ENCODE measurements at places on chromosomes 3 and 15.

DNA sequence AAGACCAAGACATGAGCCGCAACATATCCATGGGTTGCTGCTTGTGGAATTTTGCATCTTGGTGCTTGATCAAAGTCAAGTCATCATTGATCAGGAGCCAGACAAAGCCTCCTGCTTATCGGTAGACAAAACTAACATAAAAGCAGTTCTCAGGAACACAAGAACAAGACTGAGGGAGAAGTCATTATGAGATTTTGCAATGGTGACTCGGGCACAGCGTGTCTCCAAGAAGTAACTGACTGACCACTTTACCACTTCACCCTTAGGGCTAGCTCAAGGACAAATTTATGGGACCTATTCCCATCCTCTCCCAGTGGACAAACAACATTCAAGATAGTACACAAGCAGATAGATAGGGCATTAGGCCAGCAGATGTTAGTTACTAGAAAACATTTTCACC is 68.1 kb upstream of the LIMD1 start:
- no peak for DNase-seq

DNA sequence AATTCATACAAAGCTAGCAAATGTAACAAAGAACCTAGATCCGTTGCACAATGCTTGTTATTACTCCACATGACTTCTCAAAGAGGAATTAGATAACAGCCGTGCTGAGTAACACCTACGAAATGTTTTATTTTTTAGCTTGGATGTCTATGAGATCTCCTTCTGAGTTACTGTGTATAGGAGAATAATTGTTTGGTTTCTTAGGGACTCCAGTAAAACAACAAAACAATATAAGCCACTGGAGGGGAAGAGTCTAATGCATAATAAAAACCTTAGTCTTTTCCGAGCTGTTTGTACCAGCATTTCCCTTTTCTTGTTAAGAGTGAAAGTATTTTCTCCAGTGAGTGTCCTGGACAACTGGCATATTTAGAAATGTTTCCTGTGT is 15.6 kb downstream of the SNAP23 start:
- DNase-seq, result peak; percentile 19

GRCh38 chr3:114307222-114307830 is 13.5 kb downstream of the TIGIT start:
- DNase-seq, result no peak

DNA sequence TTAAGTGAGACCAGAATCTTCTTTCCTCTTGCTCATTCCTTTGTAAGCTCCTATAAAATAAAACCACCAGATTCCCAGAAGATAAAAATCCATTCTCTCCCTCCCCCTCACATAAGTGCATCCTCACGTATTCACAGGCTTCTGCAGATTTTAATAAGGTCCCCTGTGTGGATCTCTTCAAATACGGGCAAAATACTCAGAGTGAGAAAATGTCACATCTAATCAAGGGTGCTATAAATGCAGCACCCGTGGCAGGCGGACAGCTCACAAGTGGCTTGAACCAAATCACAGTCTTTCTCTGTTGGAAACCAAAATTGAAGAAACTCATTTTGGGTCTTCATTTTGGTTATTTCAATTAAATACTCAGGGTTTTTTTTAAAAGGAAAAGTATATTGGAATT is 212.9 kb upstream of the CMC1 start:
- no peak for DNase-seq

DNA sequence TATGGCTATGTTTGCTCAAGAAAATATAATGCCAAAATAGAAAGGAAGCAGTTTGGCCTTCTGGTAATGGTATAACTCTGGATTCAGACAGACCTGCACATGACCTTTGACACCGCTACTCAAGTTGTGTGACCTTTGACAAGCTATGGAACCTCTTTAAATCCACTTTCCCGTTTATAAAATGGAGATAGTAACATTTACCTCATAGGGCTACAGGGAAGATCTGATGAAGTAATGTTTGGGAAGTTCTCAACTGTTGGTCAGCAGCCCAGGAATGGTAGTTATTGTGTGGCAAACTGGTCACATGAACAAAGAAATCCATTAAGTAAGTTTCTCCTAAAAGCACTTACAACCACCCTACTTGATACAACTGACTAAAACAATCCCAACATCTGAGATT is 95.1 kb upstream of the PHLDB2 start:
- no peak for DNase-seq

GRCh38 chr15:70098153-70098460 is 390 bp upstream of the TLE3 start:
- no peak for DNase-seq

DNA sequence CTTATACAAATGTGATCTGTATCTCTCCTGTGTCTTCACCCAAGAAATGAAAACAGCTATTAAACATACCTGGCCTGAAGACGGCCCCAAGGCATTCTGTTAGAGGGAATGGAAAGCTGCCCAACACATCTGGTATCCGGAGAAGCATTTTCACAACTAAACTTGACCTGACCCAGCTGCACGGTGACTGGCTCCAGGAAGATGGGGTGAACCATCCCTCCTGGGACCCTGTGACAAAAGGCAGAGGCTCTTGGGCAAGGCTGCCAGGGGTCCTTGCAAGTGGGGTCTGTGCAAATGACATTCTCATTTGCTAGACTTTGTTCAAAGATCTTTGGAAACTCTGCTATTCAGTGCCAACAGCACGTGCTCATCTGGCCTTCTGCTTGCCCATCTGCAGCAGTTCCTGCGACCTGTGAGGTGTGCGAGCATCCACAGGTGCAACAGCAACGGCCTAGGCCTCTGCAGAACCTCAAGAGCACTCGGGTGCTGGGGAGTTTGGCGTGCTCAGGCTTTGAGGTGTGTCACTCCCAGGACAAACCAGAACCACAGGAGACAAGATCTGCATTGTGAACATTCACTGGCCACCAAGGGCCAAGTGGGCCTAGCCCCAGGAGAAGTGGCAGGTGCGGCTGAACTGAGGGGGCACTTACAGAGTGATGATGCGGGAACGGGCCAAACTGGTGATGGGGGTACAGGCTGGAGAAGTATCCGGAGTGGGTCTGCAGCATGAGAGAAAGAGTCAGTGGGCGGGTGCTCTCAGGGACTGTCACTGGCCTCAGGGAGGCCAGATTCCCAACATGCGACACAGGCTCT is 71.8 kb downstream of the SENP2 start:
- DNase-seq, result no peak

DNA sequence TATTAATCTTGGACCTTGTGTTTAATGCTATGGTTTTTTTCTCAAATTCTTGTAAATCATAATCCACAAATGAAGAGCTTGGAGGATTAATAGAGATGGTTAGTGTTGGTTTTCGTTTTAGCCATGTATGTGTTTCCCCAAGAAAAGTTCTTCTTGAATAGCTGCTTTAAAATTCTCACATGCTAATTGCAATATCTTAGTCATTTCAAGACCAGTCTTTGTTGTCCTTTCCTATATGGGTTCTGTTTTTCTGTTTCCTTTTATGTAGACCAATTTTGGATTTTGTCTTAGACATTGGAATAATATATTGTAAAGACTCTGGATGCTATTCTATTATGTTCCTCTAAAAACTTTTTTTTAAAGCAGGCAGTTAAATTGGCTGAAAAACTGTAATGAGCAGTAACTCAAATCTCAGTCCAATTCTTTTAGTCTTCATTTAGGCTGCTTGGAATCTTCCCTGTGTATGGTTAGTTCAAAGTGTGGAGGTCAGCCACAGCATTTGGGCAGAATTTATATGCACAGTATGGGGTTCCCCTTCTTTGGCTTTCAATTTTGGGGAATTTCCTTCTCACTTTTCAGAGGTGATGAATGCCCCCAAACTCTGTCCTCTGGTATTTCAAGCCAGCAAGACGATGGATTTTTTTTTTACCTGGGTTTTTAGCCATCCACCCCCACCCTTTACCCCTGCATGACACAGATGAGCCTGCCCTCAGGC is 39.1 kb upstream of the DNAJC13 start:
- no peak for DNase-seq

DNA sequence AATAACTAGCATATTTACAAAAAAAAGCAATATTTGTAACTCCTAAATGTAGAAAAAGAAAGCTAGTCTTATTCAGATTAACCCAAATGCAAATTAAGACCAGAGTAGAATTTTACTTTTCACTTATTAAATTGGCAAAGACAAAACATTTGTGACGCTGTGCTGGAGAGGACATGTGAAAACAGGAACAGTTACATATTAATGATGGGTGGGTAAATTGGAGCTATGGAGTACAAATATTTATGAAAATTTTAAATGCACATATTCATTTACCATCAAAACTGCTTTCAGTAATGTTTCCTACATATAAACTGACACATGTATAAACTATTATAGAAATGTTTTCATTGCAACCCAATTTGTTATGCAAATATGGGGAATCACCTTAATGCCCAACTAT is 278.9 kb upstream of the POU1F1 start:
- no peak for DNase-seq

- no peak for DNase-seq
Observed at GRCh38 chr3:66527246-66527645, 26.4 kb upstream of the LRIG1 start.

DNA sequence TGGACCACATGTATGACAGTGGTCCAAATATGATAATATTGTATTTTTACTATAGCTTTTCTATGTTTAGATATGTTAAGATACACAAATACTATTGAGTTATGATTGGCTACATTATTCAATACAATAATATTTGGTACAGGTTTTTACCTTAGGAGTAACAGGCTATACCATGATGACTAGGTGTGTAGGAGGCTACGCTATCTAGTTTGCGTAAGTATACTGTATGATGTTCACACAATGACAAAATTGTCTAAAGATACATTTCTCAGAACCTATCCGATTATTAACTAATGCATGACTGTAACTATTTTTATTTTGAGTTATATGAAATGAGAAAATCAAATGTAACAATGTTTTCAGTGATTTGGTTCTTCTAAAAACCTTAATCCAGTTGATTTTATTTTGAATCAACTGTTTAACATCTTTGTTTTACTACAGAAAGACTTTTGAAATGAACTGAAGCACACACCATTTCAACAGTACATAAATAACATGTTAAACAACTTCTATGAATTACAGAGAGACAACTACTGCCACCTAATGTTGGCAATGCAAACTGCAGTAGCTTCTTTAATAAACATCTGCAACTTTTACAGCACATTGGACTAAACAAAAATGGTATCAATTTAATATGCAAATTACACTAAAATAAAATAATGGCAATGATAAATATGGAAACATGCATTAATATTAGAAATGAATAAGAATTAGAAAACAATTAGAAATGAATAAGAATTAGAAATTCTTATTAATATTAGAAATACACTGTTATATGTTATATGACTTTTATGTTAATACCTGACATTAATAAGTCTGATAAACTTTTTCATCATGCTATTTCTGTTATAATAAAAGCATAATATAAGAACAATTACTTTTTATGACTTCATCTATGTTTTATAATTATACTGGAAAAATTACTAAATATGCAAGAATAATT is 255.7 kb downstream of the MBNL1 start:
- peak; percentile 44 for DNase-seq

GRCh38 chr15:58344213-58345070 is 87.3 kb upstream of the LIPC start:
- no peak for DNase-seq

- peak; percentile 55 for DNase-seq
Observed at GRCh38 chr3:174125267-174125824, 727.8 kb downstream of the NLGN1 start.

- DNase-seq, result no peak
Observed at GRCh38 chr3:11810276-11810675, 36.4 kb downstream of the TAMM41 start.
